ENCODE measurements at places on chromosomes 12 and 14.

- DNase-seq = no peak
Observed at GRCh38 chr14:37972941-37973887, 234.5 kb upstream of the SSTR1 start.

- DNase-seq = no peak
Observed at GRCh38 chr12:113064395-113065125, 8.0 kb downstream of the DTX1 start.

DNA sequence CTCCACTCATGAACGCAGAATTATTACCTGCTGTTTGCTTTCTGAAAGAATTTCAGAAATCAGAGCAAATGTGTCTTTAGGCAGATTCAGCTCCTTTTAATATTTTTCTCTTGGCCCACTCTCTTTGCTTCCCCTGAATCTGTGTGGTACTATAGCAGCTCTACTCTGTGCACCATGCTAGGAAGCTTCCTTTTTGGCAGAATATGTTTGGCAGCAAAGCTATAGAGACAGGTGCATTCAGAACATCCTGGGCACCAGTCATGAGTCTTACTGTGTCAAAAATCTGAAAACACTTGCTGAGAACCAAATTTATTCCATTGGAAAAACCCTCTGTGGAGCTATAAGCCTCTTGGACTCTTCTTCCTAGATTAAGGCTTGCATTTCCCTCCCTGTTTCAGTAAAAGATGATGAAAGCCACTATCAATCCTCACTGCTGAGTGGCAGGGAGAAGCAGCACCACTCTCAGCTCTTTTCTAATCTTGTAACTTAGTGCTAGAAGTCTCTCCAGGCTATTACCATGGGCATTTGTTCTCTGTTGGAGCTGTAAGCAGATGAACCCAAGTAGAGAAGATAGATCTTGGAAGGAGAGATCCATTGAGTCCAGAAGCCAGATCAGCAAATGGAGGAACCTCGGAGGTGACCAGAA lies 18.2 kb downstream of the CIPC start:
- DNase-seq = no peak

DNA sequence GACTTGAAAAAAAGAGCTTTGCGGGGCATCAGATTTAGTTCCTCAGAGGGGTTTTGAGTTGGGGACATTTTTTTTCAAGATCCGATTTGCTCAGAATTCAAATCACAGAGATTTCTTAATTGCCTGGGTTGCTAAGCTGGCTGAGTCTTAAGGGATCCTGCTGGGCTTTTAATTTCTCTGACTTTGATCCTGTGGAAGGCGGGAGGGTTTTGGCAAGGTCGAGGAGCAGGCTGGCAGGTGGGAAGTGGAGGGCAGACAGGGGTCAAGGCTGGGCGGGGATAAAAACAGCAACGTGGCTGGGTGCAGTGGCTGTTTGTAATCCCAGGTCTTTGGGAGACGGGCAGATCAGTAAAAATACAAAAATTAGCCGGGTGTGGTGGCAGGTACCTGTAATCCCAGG lies 33.5 kb upstream of the CCDC63 start:
- DNase-seq = no peak

GRCh38 chr12:13444076-13444475 lies 247.6 kb downstream of the EMP1 start:
- no peak for DNase-seq

DNA sequence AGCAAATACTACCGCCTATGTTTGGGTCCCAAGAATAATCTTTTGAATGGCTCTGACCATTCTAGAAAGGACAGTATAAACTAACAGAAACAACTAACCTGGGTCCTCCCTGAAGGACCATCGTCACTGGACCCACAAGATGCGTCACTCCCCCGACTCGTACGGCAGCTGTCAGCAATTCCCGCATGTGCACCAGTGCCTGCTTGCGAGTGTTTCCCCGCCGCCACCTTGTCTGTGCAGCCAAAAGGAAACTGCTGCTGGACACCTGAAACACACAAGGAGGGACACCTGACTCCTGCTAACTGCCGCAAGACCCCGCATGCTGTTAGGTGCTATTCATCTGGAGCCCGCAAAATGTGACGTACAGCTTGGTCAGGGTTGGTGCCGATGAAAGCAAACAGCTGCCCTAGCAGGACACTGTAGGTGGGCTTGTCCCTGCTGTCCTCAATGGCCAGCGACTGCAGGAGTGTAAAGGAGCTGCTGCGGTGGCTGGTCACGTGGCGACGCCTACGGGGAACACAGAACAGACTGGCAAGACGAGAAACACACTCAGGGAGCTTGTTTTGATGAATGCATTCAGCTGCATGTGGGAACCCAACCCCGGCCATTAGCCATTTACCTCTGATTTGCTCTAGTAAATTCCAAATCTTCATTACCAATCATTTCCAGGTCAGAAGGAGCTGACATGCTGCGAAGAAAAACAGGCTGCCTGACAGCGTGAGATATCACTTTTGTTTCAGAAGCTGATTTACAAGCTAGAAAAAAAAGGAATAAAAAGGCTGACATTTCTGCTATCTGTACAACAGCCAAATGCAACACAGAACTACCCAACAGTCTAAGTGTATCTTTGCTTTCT lies 118.1 kb downstream of the TRAFD1 start:
- no peak for DNase-seq

DNA sequence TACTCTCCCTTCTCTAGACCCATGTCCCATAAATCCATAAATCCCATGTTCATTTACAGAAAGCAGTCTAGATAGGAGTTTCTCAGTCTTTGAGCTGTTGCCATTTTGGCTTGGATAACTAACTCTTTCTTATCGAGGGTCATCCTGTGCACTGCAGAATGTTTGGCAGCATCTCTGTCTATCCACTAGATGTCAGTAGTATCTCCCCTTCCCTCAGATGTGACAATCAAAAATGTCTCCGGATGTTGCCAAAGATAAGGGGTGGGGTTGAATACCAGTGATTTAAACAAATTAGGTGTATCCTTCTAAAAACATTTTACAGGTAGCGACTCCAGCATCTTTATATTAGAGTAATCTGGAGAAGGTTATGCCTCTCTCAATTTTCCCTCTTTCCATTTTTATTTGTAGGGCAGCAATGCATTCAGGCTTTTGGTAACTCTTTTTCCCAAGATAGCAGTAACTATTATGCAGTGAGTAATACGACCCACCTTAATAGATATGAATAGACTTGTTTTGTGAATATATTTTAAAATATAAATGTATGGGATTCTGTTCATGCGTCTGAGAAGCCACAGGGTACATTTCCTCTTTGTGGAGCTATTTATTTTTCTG lies 100.7 kb downstream of the LRRK2 start:
- DNase-seq = peak; percentile 31

GRCh38 chr12:114167431-114167830 lies 201.3 kb upstream of the RBM19 start:
- DNase-seq = no peak

DNA sequence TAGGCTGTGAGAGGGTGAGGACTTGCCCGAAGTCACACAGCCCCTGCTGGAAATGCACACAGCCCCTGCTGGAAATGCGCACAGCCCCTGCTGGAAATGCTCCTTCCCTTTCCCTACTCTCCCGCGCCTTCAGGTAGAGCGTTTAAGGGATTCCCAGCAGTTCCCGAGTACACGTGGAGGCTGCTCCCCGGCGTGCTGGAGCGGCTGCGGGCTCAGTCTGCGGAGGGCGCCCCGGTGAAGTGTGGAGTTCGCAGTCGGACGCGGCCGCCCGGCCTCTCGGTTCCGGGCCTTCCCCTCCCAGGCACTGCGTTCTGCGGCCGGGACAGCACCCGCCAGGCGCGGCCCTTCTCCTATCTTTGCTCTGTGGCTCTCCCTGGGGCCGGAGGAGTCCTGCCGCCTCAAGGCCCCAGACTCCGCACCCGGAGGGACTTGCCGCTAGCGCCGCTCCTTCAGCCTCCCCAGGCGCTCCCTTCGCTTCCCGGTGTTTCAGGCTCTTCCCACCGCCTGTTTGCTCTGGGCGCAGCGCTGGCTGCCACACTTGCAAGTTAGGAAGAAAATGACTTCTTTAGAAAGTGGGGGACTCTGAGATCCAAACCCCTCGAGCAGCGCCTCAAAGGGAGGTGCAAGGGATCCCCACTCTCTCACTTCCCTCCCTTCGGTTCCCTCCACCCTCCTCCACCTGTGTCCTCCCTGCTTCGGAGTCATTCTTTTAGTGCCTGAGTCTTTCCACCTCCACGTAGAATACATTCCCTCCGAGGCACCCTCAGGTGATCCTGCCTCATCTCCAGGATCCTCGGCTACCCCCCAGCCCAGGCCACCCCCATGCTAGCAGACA lies 8.3 kb upstream of the TBX5 start:
- DNase-seq = no peak

GRCh38 chr12:38878333-38878705 lies 27.1 kb downstream of the CPNE8 start:
- no peak for DNase-seq

DNA sequence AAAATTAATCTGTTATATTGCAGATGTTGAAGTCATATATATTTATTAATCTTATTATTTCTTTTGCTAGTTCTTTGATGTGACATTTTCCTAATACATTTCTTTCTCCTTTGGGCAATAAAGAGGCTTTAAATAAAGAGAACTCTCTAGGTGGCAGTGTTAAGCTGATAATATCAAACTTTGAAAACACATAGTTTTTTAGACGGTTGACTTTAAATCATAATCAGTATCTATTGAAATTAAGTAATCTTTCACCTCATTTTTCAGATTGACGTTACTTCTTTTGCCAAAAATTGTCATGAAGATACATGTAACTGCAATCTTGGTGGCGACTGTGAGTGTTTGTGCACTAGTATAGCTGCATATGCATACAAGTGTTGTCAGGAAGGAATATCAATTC lies 130.8 kb upstream of the PTPRQ start:
- no peak for DNase-seq

DNA sequence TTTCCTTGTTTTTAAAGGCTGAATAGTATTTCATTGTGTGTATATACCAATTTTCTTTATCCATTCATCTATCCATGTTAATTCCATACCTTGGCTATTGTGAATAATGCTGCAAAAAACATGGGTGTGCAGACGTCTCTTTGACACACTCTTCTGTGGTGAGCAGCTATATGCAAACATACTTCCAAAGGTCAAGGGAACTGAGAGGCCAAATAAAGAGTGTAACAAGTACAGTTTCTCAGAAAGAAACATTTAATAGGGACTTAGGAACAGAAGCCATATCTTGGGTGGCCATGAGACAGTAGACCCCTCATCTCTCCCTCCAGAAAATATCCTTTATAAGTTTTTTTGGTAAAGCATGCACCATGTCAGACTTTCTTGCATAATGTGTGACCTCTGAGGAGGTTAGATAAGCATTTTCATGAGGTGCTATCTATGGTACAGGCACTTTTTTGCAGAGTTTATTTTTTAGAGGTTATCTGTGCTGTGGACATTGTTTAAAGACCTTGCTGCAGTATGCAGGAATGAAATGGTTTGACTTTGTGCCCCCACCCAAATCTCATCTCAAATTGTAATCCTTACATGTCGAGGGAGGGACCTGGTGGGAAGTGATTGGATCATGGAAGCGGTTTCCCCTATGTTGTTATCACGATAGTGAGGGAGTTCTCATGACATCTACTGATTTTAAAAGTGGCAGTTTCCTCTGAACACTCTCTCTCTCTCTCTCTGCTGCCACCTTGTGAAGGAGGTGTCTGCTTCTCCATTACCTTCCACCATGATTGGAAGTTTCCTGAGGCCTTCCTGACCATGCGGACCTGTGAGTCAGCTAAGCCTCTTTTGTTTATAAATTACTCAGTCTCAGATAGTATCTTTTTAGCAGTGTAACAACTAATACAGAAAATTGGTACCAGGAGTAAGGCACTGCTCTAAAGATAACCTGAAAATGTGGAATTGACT lies 1202.3 kb downstream of the GALC start:
- DNase-seq = no peak

GRCh38 chr12:119201789-119202543 lies 23.2 kb downstream of the HSPB8 start:
- no peak for DNase-seq

DNA sequence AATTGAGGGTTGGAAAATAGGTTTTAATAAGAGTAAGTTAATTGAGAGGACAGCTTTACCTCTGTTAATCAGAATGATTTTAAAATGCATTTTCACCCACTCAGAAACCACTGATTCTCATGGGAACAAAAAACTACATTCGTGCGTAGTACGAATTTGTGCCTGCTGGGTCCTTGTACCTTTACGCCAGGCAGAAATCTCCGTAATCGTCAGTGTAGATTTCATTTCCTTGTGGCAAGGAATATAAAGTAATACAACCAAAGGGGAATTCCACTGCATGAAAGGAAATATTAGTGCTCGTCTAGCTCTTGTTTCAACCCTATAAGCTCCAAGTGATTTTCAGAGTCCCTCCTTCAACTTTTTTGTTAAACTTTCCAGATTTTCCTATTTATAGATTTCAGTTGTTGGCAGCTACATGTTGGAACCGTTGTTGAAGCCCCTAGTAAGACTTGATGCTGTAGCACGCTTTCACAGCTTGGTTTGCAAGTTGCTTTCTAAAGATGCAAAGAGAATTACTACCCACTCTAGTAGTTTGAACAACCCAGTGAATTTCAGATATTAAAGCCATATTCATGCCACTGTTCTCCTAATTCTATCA lies 90.6 kb downstream of the ETV6 start:
- DNase-seq = peak; percentile 48

GRCh38 chr12:70719672-70720420 lies 82.6 kb upstream of the PTPRB start:
- peak; percentile 55 for DNase-seq

DNA sequence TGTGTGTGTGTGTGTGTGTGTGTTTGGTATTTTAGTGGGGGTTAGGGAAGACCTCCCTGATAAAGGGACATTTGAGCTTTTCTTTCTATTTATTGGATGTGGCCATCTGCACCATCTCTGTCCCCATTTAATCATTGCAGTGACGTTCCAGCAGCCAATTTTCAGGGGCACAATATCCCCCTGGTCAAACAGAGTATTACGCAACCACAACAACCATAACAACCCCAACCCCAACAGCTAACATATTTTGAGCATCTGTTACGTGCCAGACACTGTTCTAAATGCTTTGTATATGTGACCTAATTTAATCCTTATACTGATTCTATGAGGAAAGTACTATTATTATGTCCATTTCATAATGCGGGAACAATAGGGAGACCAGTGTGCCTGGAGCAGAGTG lies 87.4 kb downstream of the TTC8 start:
- DNase-seq = no peak

GRCh38 chr12:108542320-108542719 lies 18.7 kb downstream of the SART3 start:
- no peak for DNase-seq

- no peak for DNase-seq
Observed at GRCh38 chr14:100325958-100326357, 2.8 kb downstream of the SLC25A47 start.

DNA sequence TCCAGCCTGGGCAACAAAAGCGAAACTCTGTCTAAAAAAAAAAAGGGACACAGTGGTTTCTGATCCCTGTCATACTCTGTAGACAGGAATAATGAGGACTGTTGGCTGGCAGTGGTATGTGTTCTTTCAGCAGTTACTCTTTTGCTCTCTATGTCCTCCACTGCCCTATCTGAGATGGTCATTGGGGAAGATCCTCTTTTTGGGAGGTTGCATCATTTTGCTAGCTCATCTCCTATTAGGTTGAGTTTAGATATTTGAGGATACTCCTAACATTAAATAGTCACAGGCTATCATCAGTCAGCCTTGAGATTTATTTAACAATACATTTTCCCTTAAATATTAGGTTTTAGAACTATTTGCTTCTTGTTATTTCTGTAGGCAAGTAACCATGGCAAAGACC lies 5.9 kb upstream of the CCDC91 start:
- no peak for DNase-seq

GRCh38 chr12:103333676-103334075 lies 162.1 kb downstream of the C12orf42 start:
- no peak for DNase-seq

Measured in suppressor macrophage treated with lipopolysaccharide for 1 hour (primary cell).